ENCODE measurements at places on chromosomes 3 and 15. TPM values are rescaled to one million over a fixed set of nuclear protein-coding genes. Genes with fewer than 3 reads are reported as not detected.

DNA sequence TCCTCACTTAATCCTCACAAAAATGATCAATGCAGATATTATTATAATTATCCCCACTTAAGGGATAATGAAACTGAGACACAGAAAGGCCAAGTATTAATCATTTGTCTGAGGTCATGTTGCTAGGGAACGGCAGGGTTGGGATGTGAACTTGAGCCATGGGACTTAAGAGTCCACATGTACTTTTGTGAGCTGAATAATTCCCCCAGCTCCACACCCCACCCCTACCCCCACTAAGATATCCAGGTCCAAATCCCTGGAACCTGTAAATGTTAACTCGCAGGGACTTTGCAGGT, 290.5 kb upstream of the GADL1 start:
- no peaks in the 10 kb centered on the region for H3K27me3 ChIP-seq
- no peak for DNase-seq
- H3K36me3 ChIP-seq, result no peaks in the 10 kb centered on the region

- no peak for DNase-seq
- no peaks in the 10 kb centered on the region for H3K36me3 ChIP-seq
- no peak overlapping the region for H3K4me3 ChIP-seq
- H3K4me1 ChIP-seq, result no peaks in the 10 kb centered on the region
- H3K27ac ChIP-seq, result no peak overlapping the region
Measured at GRCh38 chr15:95758851-95759250, 571.6 kb upstream of the NR2F2 start.

- no peaks in the 10 kb centered on the region for H3K27me3 ChIP-seq
- H3K36me3 ChIP-seq, result peaks cover 46% of the 10 kb centered on the region
- no peak for DNase-seq
- peaks cover 35% of the 10 kb centered on the region for H3K4me1 ChIP-seq
- no peak overlapping the region for H3K27ac ChIP-seq
Measured at GRCh38 chr3:41224120-41224806, 25.0 kb downstream of the CTNNB1 start.

- H3K4me3 ChIP-seq, result no peak overlapping the region
- H3K27me3 ChIP-seq, result no peaks in the 10 kb centered on the region
- no peak for DNase-seq
- peaks cover 14% of the 10 kb centered on the region for H3K36me3 ChIP-seq
Measured at GRCh38 chr3:128362026-128362965, 104.4 kb downstream of the DNAJB8 start.

DNA sequence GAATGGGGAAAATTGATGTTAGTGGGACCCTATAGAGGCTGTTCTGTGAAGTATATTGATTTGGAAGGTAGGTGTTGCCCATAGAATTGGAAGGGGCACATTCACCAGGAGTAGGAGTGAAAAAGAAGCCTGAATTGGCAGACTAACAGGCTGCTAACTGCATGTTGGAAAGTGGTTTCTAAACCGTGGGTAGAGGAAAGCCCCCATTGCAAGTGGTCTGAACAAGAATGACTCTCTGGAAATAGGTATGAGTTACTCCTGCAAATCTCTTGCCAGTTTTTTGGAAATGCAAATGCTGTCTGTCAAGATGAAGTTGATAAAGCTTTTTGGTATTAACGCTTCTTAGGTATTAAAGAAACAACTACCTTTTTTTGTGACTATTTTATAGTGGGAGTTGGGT, 3.5 kb downstream of the UBE2E1 start:
- peaks cover 67% of the 10 kb centered on the region for H3K4me1 ChIP-seq
- no peaks in the 10 kb centered on the region for H3K36me3 ChIP-seq
- H3K27me3 ChIP-seq, result no peaks in the 10 kb centered on the region
- DNase-seq, result no peak
- H3K27ac ChIP-seq, result peak overlapping the region; percentile 60
- H3K4me3 ChIP-seq, result no peak overlapping the region

DNA sequence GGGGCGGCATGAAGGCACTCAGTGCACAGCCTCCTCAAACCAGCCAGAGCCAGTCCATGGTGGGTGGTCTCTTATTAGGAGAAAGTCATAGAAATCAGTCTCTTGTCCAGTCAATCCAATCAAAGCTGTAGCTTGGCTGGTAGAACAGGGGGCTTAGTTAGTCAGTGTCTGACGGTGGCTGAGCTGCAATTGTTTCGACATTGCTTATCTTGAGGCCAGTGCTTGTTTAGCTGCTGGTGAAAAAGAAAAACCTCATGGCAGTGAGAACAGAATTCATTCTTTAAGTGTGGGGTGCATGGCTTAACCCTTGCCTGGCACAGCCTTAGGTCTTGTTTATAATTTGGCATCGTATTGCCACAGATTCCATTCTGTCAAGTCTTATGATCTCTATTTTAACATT, 53.9 kb downstream of the FGD5 start:
- DNase-seq, result no peak
- H3K4me1 ChIP-seq, result peaks cover 2% of the 10 kb centered on the region
- no peak overlapping the region for H3K4me3 ChIP-seq
- H3K27me3 ChIP-seq, result no peaks in the 10 kb centered on the region
- H3K36me3 ChIP-seq, result no peaks in the 10 kb centered on the region

DNA sequence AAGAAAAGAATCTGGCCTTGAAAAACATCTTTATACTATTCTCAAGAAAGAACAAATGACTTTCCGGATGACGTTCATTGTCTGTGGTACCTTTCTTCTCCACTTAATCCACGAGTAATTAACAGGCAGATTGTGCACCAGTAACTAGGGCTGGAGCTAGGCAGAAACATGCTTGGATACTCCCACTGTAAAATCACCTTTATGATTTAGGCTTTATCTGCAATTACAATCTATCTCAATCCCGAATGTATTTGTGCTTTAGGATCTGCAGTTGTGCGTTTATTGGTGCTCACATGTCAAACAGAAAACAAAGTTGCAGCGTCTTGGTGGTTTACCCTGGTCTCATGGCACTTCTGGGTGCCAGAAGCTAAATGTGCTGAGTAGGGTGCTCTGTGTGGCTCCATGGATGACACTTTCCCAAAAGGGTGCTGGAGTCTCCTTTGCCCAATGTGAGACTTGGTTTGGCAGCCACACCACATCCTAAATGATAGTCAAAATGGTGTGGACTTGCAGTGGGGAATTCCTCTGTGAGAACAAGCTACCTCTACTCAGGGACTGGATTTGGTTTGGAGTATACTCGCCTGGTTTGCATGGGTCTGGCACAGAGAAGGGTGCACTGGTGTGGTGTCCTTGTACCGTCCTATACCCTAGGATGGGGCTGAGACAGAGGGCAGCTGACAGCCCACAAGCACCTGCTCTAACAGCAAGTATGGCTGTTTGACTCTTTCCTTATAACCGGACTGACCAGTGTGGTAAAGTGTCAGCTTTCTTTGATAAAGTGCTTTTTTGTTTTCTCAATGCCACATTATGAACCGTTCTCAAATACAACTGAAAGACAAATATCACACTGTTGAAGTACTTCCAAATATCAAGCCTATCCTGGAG, 7.7 kb downstream of the SERP1 start:
- no peaks in the 10 kb centered on the region for H3K27me3 ChIP-seq
- no peak overlapping the region for H3K27ac ChIP-seq
- peaks cover 10% of the 10 kb centered on the region for H3K36me3 ChIP-seq

GRCh38 chr15:45670091-45670490, 35.3 kb downstream of the SQOR start:
- H3K27ac ChIP-seq, result no peak overlapping the region
- H3K27me3 ChIP-seq, result no peaks in the 10 kb centered on the region
- no peaks in the 10 kb centered on the region for H3K4me1 ChIP-seq
- H3K4me3 ChIP-seq, result no peak overlapping the region
- no peak for DNase-seq
- peaks cover 44% of the 10 kb centered on the region for H3K36me3 ChIP-seq

DNA sequence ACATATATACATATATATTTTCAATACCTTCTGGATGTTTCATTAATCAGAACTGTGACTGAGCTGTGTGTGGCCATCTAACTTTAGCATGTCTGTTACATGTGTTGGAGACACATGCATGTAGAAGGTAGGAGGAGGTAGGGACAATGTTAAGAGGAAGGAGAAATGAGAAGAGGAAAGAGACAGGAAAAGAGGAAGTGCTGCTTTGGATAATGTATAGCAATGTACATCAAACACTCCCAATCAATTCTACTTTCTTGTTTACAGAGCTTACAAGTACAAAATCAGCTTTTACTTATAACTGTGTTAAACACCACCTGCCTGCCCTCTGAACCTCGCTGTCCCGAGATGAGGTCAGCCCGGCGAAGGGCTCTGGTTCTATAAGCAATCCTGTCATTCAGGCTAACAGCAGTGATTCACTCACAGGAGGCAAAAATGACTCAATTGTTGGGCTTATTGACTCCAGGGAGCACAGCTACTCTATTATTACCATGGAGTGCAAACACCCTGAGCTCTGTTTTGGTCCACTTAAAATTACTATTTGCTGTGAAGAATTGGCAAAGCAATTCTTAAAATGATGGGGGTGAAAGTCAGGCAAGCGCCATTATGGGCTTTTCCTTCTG, 188.9 kb downstream of the MEIS2 start:
- no peaks in the 10 kb centered on the region for H3K36me3 ChIP-seq
- H3K4me3 ChIP-seq, result no peak overlapping the region
- no peak overlapping the region for H3K27ac ChIP-seq

DNA sequence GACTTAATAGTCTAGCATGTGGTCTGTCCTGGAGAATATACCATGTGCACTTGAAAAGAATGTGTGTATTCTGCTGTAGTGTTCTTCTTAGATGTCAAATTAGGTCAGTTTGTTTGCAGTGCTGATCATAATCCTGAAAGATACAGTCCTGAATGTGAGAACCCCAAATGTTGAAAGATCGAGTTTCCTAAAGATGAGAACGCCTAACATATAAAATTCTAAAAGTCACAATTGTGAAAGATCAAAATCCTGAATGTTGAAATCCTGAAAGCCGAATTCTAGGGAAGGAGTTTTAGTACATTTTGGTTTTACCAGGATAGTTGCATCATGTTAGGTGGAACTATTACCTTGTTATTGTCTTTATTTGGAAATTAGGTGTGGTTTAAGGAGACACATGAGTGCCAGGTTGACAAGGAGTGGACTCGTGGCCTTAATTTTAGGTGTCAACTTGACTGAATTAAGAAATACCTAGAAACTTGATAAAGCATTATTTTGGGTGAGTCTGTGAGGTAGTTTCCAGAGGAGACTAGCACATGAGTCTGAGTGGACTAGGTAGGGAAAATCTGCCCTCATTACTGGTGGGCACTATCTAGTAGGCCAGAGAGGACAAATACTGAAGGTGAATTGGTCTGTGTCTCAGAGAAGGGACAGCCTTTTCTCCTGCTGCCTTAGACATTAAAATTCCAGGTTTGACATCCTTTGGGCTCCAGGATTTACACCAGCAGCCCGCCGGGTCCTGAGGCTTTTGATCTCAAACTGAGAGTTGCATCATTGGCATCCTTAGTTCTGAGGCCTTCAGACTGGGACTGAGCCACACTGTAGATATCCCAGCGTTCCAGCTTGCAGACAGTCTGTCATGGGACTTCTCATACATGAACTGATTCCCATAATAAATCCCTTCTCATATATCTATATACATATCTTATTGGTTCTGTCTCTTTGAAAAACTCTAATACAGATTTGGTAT, 77.1 kb downstream of the LRRC28 start:
- H3K36me3 ChIP-seq, result no peaks in the 10 kb centered on the region
- H3K4me1 ChIP-seq, result no peaks in the 10 kb centered on the region
- DNase-seq, result no peak

DNA sequence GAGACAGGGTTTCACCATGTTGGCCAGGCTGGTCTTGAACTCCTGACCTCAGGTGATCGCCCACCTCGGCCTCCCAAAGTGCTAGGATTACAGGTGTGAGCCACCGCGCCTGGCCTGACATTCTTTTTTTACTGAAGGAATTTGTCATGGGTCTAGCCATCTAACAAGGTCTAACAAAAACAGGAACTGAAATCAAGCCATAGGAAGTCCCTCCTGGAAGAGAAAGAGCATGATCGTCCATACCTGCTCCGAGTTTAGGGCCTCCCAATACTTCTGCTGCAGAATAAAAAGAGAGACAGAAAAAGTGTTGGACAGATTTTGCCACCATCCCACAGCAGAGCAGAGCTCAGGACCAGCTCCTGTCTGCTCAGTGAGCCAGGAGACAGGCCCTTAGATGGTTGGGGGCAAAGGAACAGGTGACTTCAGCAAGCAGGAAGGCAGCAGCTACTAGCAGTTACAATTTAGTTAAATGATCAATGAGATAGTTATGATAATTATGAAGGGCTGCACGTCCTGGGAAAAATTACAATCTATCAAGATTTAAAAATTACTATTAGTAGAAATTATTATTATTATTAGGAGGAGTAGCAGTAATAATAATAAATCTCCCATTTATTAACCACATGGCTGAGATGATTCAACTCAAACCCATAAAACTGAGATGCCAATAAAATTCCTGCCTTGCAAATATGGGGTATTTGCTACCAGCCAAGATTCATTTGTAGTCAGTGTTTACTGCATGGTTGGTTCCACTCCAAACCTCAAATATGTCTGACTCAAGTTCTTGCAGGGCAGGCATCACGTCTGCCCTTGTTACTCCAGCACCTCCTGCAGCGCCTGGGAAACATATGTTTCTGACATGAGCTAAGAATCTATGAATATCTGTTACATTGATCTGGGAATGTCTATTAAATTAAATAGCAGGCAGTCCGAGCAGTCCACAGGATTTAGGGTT, 40.1 kb downstream of the TMEM44 start:
- H3K27ac ChIP-seq, result no peak overlapping the region
- no peaks in the 10 kb centered on the region for H3K36me3 ChIP-seq
- no peak for DNase-seq
- no peaks in the 10 kb centered on the region for H3K27me3 ChIP-seq

DNA sequence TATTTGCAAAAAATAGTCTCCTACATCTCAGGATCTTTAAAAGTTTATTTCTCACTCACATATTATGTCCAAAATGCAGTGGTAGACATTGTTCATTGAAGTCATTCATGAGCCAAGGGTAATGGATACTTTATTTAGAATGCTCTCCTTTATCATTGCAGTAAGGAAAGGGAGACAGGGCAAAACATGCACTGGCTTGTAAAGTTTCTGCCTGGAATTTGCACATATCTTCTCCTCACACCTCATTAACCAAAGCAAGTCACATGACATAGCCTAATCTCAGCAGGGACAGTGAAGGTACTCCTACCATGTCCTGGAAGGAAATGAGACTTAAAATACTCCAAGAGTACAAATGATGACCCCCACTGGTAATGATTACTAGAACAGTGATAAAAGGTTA, 333.7 kb upstream of the EPHA3 start:
- no peaks in the 10 kb centered on the region for H3K4me1 ChIP-seq
- H3K27ac ChIP-seq, result no peak overlapping the region
- no peak overlapping the region for H3K4me3 ChIP-seq
- no peak for DNase-seq

Gene CLPX
- polyA plus RNA-seq, result 28.1 TPM

Gene IL17RD
- not detected for polyA plus RNA-seq

Gene NAALADL2
- not detected for polyA plus RNA-seq

Gene SLC22A14
- 0.10 TPM for polyA plus RNA-seq

Gene ERICH6
- not detected for polyA plus RNA-seq

Gene C2CD4A
- not detected for polyA plus RNA-seq

Gene CORO2B
- polyA plus RNA-seq, result not detected

Gene COL7A1
- polyA plus RNA-seq, result not detected

Data from CD4-positive, alpha-beta memory T cell (primary cell).